Mesothelial cell of epicardium (in vitro differentiated cells): ENCODE measurements at places on chromosomes 2 and 18. TPM values are rescaled to one million over a fixed set of nuclear protein-coding genes. Genes with fewer than 3 reads are reported as not detected.

DNA sequence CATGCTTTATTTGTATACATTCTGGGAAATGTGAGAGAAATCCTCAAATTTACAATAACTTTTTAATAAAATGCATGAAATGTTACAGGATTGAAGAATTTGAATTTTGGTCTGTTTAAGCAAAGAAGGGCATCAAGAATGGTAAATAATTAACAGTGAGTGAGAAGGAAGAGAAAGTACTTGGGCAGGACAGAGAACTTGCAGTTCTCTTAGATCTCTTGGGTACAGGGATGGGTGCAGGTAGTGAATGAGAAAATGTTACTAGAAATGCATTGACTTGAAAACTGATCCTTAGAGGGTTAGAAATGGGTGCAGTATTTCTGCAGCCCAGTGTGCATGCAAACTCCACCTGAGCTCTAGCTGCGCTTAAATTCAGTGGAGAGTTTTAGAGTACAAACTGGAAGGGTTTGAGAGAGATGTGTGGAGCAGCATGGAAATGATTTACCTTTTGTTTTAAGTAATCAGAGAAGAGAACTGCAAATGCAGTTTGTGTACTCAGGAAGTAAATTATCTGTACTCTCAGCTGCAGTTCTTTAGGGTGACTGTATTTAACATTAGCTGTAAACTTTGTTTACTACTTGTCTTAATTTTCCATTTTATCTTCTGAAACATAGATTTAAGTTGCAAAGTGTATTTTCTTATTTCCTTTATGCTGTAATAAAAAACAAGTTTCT lies 51.0 kb upstream of the RAB27B start:
- H3K4me3 ChIP-seq: no peak overlapping the region
- no peak overlapping the region for H3K27ac ChIP-seq
- H3K4me1 ChIP-seq: peaks cover 18% of the 10 kb centered on the region
- no peak for DNase-seq

- no peaks in the 10 kb centered on the region for H3K36me3 ChIP-seq
- no peak overlapping the region for H3K27ac ChIP-seq
- no peak overlapping the region for H3K4me3 ChIP-seq
- DNase-seq: no peak
These were observed 48.8 kb upstream of the ITSN2 start for GRCh38 chr2:24409171-24409570.

GRCh38 chr2:182817558-182817957 lies 48.9 kb downstream of the FRZB start:
- no peaks in the 10 kb centered on the region for H3K36me3 ChIP-seq
- no peak overlapping the region for H3K4me3 ChIP-seq
- no peaks in the 10 kb centered on the region for H3K27me3 ChIP-seq
- H3K27ac ChIP-seq: peak overlapping the region; percentile 72
- DNase-seq: no peak

- no peak overlapping the region for H3K27ac ChIP-seq
- peaks cover 56% of the 10 kb centered on the region for H3K27me3 ChIP-seq
- H3K4me1 ChIP-seq: peaks cover 3% of the 10 kb centered on the region
- no peak overlapping the region for H3K4me3 ChIP-seq
- DNase-seq: no peak
These were observed 72.9 kb upstream of the SNTG2 start for GRCh38 chr2:877747-878146.

GRCh38 chr2:45857867-45858520 lies 206.5 kb downstream of the PRKCE start:
- H3K4me3 ChIP-seq: no peak overlapping the region
- H3K4me1 ChIP-seq: peaks cover 17% of the 10 kb centered on the region
- no peaks in the 10 kb centered on the region for H3K27me3 ChIP-seq
- no peak for DNase-seq
- no peaks in the 10 kb centered on the region for H3K36me3 ChIP-seq

GRCh38 chr2:10826625-10827024 lies 14.0 kb upstream of the PDIA6 start:
- no peak overlapping the region for H3K27ac ChIP-seq
- no peaks in the 10 kb centered on the region for H3K36me3 ChIP-seq
- peaks cover 76% of the 10 kb centered on the region for H3K27me3 ChIP-seq
- H3K4me1 ChIP-seq: no peaks in the 10 kb centered on the region
- H3K4me3 ChIP-seq: no peak overlapping the region

AQP12B gene
- total RNA-seq: not detected in 3 replicates
